ENCODE measurements at places on chromosomes 3 and 15. TPM values are rescaled to one million over a fixed set of nuclear protein-coding genes. Genes with fewer than 3 reads are reported as not detected.

SOX14 gene
- not detected for total RNA-seq

- DNase-seq: no peak
Observed at GRCh38 chr3:20051123-20051806, 11.0 kb downstream of the KAT2B start.

- no peak for DNase-seq
Observed at GRCh38 chr3:47011371-47011770, 31.9 kb downstream of the NBEAL2 start.

DNA sequence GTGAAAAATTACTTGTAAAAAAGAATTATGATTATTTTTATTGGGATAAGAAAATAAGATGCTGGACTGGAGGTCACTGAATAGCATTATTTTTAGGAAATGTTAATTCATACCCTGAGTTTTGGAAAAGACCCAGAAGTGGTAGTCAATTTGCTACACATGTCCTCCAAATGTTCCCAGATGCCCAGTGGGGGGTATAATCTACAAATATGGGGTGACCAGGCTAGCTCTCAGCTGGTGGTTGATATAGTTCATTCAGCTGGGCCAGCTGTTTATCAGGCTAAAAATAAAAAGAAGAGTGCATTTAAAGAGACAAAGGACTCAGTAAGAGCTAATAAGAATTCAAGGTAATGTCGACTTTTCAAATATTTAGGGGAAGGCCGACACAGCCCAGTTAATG lies 402.0 kb upstream of the GOLIM4 start:
- DNase-seq: no peak

GOLGA8R gene
- total RNA-seq: 2.2 TPM

SLC28A1 gene
- total RNA-seq: not detected

- DNase-seq: no peak
Observed at GRCh38 chr3:179670311-179670710, 17.5 kb downstream of the USP13 start.

GRCh38 chr3:557972-558371 lies 361.4 kb downstream of the CHL1 start:
- no peak for DNase-seq

GRCh38 chr3:77868725-77869124 lies 828.8 kb downstream of the ROBO2 start:
- no peak for DNase-seq

DNA sequence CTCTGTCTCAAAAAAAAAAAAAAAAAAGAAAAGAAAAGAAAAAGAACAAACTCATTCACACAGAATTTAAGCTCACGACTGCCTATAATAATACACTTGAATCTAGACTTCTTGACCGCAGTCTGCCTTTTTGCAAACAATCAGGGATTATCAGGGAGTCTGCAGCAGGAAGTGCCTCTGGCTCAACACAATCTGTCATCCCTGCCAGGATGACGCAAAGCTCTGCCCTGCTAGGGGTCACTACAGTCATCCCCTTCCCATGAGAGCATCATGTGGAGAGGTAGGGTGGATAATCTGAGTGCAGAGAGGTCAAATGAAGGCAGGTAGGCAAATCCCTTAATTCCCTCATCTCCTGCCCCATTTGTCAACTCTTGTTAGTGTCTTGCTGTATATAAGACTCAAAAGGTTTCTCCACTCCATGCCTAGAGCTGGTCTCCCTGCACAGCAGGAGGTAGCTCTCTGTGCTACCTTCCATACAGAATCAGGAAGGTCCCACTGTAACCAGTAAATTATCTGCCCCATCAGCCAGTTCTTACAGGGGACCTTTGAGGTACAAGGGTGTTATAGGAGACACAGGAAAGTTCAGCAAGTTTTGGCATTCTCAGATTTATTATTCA lies 4.2 kb downstream of the UBAP1L start:
- no peak for DNase-seq

GRCh38 chr3:42394579-42395288 lies 15.7 kb downstream of the LYZL4 start:
- no peak for DNase-seq

XCR1 gene
- total RNA-seq: not detected

ACKR2 gene
- 7.6 TPM for total RNA-seq

SATB1 gene
- 87.4 TPM for total RNA-seq

DNA sequence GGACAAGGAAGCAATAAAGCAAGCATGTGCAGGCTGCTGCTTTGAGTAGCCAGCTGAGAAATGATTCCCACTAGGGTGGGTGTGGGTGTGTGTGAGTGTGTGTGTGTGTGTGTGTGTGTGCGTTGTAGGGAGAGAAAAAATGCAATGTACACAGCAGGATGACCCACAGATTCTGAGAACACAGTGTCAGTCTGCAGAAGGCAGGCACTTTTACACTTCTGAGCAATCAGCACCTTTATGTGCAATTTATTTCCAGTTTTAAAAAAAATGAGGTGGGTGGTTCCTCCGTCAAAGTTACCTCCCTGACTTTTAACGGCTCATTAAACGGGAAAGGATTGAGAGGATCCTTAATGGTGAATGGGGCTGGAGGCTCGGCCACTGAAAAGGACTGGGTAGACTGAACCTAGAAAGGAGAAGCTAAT lies 38.5 kb upstream of the LIPC start:
- DNase-seq: no peak

DNA sequence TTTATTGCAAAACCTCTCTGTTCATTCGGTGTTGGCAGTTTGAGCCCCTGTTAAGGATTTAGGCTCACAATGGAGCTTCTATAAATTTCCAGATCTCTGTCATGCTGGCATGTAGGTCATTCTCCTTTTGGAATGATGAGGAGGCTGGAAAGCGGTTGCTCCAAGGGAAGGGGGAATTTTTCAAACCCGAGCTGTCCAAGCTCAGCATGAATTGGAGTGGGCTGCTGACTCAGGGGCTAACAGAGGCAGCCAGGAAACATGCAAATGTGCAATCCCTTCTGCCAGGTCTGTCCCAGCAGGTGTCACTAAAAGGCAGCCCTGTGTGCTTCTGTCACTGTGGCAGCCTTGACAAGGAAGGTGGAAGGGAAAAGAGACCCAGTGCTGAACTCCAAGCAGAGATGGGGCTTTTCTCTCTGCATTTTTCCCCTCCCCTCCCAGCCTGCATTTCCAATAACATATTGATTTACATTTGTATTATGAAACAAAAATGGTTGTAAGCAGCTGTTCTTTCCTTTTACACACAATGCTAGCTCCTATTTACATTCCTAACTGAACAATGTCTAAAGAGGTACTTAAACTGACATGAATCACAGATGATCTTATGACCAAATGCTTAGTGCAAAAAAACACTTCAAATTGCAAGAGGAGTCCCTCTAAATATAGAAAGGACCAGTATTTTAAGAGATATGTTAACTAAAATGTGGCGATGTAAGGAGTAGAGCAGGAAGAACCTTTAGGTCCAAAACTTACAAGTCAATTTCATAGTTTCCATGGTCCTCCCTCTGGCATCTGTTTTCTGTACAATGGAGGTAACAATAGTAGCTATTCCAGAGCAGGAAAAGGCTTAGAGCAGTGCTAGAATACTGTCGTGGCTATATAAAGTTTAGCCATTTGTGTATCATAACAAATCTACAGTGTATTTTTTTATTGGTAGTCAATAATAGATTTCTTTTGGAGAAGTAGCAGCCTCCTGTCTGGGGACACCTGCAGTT lies 84.5 kb upstream of the ATP10A start:
- DNase-seq: no peak

DNA sequence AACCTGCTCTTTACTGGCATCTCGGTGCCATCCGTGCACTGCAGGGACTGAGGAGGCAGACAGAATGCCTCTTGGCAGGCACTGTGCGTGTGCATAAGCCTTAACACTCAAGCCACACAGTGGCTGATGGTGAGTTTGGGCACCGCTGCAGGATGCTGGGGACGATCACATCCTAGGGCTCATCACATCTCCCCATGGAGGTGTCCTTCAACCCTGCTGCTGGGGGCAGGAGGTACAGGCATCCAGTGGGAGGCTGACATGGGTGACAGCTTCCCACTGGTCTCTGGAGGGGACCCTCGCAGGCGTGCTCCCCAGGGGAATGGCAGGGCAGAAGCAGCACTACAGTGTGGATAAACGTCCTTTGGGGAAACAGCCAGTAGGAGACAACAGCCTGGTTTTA lies 190.9 kb downstream of the ADAMTS17 start:
- no peak for DNase-seq

ALPK3 gene
- total RNA-seq: 16.1 TPM

CD80 gene
- not detected for total RNA-seq

COL8A1 gene
- 90.1 TPM for total RNA-seq

AGTR1 gene
- 17.4 TPM for total RNA-seq

DNA sequence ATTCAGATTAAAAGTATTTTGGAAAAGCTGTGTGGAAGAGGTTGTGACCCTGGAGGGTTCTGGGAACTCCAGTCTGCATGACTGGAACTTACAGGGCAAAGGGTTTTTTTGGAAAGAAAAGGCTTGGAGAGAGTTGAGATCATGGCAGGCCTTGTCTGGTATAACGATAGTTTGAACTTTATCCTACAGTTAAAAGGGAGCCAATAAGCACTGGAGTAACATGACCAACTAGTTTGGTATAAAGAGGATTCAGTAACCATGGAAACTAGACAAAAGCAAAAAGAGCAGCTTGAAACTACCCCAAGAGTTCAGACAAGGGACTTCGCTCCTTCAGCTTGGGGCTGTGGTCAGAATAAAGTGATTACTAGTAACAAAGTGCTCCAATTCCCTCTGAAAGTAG lies 151.2 kb upstream of the TMCO5A start:
- DNase-seq: no peak

GRK7 gene
- 0.11 TPM for total RNA-seq

MESP1 gene
- total RNA-seq: 0.83 TPM

GNAT1 gene
- total RNA-seq: not detected

DNA sequence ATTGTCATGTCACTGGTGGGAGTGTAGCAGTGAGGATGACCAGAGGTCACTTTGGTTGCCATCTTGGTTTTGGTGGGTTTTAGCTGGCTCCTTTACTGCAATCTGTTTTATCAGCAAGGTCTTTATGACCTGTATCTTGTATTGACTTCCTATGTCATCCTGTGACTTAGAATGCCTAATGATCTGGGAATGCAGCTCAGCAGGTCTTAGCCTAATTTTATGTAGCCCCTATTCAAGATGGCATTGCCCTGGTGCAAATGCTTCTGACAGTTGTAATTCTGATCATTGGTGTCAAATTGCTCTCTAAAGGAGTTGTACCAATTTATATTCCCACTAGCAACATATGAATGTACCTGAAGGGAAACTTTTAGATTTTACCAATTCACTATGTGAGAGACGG lies 74.4 kb downstream of the STRIT1 start:
- no peak for DNase-seq

DNA sequence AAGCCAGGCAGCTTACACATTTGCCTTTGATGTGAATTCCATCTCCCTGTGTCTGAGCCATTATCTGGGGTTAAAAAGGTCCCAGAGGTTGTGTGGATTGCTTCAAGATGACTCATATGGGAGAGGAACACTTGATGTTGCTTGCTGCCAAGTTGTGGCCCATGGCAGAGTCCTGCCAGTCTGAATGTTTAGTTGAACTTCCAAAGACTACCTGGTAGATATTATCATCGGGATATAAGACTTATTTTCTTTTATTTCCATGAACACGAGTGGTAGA lies 85.6 kb downstream of the TJP1 start:
- DNase-seq: no peak

All from esophagus muscularis mucosa (tissue), 4 donors.